ENCODE measurements at places on chromosomes 4 and X.
A peak's percentile ranks its signal among the peaks of the same experiment; 100 is the strongest.

GRCh38 chr4:86660401-86660800, 66.3 kb downstream of the PTPN13 start:
- DNase-seq, result no peak

DNA sequence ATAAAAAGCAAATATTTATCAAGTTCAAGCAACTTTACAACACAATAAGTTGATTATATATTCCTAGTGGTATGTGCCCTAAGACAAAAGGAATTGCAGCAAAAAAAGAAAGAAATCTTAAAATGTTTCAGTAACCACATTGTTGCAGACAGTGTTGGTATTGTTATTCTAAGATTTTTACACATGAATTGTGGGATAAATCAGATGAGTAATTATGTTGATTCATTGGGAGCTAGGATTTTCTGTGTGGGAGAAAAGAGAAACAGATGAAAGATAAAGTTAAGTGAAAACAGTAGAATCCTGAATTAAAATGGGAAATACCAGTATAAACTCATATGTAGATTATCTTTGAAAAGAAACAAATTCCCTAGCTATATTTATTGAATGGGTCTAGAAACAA, 362.4 kb downstream of the PPP3CA start:
- DNase-seq, result peak; percentile 53

DNA sequence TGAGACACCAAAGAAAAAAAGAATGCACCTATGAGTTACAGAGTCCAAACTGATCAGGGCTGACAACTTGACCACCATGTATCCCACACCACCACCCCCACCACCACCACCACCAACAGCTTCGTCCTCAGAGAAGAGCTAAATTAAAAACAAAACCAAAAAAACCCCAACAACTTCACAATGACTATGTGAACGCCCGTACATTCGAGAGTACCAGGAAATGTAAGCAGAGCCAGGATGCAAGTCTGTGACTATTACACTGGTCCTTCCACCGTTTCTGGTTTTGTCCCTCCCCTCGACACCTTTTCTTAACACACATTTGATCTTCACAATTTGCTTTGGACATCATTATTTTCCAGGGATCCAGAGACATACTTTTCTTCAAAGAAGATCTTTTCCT, 51.0 kb downstream of the WFS1 start:
- DNase-seq, result no peak

GRCh38 chr4:8682725-8683124, 90.2 kb downstream of the CPZ start:
- no peak for DNase-seq

GRCh38 chr4:101345596-101346350, 1.6 kb downstream of the PPP3CA start:
- DNase-seq, result peak; percentile 14

- DNase-seq, result no peak
These were observed 17.8 kb downstream of the PLCXD1 start for GRCh38 chrX:298993-299392.

DNA sequence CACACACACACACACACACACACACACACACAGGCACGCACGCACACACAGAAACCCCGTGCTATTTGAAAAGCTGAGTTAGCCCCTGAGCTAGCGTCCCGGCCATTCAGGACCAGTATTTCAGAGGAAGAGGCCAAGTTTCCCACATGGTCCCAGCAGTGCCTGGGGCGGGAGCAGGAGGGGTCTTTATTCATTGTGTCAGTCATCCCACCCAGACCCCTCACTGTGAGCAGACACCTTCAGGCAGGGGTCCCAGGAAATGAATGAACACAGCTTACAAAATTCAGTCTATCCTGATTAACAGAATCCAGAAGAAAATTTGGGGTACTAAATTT, 58.1 kb downstream of the ZFYVE28 start:
- no peak for DNase-seq

GRCh38 chr4:52192721-52193135, 141.6 kb downstream of the SPATA18 start:
- peak; percentile 41 for DNase-seq

- DNase-seq, result peak; percentile 47
These were observed 133.6 kb upstream of the ARHGEF9 start for GRCh38 chrX:63918611-63919010.

DNA sequence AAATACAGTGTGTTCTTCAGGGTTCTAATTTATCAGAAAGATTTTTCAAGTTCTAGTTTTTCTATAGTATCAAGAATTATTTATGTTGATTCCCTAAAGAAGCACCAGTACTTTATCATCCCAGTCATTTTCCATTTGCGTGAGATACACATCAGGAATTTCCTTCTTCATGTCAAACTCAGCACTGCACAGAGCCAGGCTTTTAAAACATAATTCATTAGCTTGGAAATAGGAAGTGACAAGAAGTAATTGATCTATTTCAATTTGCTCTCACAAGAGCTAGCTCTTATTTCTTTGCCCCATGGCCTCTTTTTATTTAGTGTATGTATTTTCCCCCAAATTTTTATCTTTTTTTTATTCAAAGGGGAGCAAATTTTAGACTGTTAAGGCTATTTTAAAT, 13.0 kb upstream of the SLC10A4 start:
- DNase-seq, result no peak

DNA sequence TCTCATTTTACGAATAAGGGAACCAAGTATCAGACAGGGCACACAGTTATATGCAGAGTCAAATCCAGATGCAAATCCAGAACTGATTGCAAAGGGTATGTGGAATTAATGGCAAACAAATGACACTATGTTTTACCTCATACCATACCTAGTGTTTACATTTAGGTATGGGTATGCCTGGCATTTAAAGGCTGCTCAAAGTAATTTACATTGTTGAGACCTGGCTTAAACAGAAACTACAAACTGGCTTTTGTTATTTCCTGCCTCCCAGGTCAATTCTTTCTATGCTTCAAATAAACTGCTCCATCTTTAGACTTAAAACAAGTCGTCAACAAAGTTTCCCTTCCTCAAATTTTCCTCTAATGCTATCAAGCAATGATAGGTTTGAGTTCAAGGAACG, 33.7 kb downstream of the ANKRD17 start:
- no peak for DNase-seq

- peak; percentile 1 for DNase-seq
These were observed at the start of gene GPRASP2 for GRCh38 chrX:102712216-102712966. GPRASP2 (plus strand) TSS chrX:102712448; CDS start chrX:102714870, 2,422 bp downstream.

GRCh38 chrX:66163447-66163846, 600 bp upstream of the HEPH start:
- DNase-seq, result no peak

DNA sequence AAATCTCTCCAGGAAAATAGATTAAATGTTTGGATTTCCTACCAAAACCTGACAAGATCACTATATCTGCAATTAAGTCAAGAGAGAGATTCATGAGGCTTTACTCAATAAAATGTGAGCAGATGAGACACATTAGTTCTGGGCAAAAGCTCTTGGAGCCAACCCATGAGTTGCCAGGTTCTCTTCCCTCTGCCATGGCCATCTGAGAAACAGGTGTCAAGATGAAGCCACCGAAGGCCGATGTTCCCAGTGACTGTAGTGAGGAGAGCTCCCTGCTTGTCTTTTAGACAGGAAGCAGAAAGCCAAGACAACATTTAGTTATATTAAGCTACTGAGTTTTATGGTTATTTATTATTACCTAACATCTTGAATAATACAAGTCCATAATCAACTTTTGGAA, 1068.7 kb downstream of the STPG2 start:
- DNase-seq, result no peak

DNA sequence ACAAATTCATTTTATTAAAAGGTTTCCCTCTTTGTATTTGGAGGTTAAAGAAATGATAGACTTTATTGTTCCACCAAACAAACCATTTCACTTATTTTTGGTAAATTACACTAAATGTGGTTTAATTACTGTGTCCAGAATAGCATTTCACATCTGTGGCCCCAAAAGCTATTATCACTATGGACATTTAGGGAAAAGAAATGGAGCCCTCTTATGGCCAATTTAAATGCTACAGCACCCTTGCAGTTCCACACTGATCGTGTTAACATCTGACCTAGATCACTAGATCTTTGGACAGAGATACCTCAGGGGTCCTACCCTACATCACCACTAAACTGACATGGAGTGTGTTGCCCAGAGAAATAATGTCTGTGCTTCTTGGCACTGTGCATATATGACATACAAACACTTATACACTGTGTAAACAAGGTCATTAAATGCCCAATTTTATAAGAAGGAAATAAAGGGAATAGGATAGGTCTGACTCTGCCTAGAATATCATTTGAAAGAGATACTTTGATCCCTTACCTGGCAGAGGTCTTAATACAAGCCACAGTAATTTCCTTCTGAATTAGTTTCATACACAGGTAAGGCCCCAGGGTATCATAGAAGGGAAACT, 163.9 kb downstream of the KDR start:
- DNase-seq, result peak; percentile 24

- no peak for DNase-seq
These were observed 2.7 kb downstream of the CPLX1 start for GRCh38 chr4:823176-823760.

DNA sequence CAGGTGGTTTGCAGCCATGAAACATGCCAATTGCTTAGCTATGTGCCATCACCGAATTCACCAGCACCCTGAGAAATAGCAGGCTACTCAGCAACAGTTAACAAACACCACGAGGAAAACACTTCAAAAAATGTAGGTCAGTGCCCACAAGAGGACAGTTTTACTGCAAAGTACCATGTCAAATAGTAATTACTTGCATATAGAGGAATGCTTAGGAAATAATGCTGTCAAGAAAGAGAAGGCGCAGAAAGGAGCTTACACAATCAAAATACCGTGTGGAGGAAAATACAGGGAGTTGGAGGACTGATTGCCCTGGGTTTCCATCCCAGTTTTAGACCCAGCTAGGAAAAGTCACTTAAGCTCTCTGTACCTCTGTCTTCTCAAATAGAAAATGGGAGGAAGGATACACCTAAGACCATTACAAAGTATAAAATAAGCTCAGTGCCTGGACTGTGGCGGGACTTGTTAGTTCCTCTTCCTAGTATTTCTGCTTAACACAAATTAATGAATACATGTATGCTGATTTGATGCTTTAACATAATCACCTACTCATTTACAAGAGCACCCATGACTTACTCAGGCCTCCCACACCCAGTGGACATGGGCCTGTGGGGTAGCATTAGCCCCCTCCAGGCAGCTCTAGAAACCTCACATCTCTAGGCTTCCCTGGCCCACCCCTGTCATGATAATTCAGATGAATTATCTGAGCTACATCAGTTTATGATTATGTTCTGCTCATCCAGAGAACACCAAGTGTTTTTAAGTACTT, 44.5 kb upstream of the IL21 start:
- peak; percentile 20 for DNase-seq

GRCh38 chrX:69238114-69238886, 73.0 kb upstream of the PJA1 start:
- DNase-seq, result no peak

GRCh38 chr4:151540728-151541388, 131.9 kb downstream of the FHIP1A start:
- DNase-seq, result peak; percentile 74

GRCh38 chr4:14348506-14348905, 653.8 kb upstream of the CPEB2 start:
- DNase-seq, result peak; percentile 22

GRCh38 chrX:19736389-19736788, 151.0 kb downstream of the SH3KBP1 start:
- no peak for DNase-seq

DNA sequence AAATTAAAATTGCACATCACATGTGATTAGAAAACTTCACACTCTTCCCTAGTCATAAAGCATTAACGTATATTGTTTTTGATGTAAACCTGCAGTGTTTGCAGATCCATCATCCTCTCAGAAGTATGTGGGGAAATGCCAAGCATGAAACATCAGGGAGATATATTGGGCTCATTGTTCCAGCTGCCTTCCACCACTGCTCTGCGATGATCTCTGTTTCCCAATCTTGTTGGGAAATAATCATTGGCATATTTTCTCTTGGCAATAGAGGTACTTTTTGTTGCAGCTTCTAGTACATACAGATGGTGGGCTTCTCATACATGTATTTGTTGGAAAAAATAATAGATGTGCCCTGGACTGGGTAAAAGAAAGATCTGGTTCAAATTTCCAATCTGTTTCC, 466.3 kb upstream of the HS3ST1 start:
- no peak for DNase-seq

DNA sequence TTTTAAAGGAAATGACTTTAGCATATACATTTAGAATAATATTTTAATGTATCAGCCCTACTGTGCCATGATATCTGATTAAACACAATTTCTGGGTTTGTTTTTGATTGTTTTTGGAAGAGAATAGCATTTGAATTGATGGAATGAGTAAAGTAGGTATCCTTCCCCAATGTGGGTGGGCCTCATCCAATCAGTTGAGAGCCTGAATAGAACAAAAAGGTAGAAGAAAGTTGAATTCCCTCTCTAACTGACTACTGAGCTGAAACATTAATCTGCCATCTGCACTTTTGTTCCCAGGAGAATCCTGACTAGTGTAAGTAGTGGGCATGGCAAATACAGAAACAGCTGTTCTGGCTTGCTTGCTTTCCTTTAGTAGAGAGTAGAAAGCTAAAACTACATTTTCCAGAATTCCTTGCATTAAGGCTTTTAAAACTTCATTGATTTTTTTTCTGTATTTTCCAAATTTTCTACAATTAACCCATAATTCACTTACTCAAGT, 9.7 kb upstream of the SEC24D start:
- no peak for DNase-seq
